Naive thymus-derived CD4-positive, alpha-beta T cell (primary cell): ENCODE measurements at places on chromosomes 6 and 20. TPM values are rescaled to one million over a fixed set of nuclear protein-coding genes. Genes with fewer than 3 reads are reported as not detected.

The EEF1A2 gene
- not detected for total RNA-seq

The LTB gene
- total RNA-seq, result 728 TPM

The SLC12A5 gene
- not detected for total RNA-seq

The EPHA7 gene
- not detected for total RNA-seq

The YWHAB gene
- total RNA-seq, result 211 TPM

The SPTLC3 gene
- total RNA-seq, result 0.73 TPM

The GSTA2 gene
- not detected for total RNA-seq

The ADGRG6 gene
- total RNA-seq, result 0.57 TPM

The DLK2 gene
- 0.30 TPM for total RNA-seq
